Omental fat pad (tissue), 4 donors: ENCODE measurements at places on chromosomes 7 and 10. TPM values are rescaled to one million over a fixed set of nuclear protein-coding genes. Genes with fewer than 3 reads are reported as not detected.

TAS2R4 gene
- total RNA-seq = 0.88 TPM

SLC26A4 gene
- 1.1 TPM for total RNA-seq

GNAT3 gene
- not detected for total RNA-seq

DNA sequence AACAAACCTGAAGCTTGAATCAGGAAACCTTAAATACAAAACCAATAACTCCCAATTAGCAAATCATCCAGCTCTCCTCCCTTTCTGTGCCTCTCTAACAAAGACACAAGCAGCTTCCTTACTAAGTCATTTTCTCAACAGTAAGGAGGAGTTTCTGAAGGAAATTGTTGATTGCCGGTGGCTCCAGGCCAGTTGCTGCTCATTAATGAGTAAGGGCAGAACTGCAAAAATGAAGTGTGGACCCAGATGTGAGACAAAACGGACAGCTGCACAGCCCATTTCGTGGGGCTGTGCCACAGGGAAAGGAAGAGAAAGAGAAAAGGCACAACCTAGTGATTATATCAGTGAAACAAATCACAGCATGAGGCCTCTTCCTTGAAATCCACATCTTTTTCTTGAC lies 42.8 kb upstream of the RHOBTB1 start:
- DNase-seq = no peak

GRCh38 chr10:122981066-122981464 lies 864 bp downstream of the PSTK start:
- DNase-seq = no peak

DNA sequence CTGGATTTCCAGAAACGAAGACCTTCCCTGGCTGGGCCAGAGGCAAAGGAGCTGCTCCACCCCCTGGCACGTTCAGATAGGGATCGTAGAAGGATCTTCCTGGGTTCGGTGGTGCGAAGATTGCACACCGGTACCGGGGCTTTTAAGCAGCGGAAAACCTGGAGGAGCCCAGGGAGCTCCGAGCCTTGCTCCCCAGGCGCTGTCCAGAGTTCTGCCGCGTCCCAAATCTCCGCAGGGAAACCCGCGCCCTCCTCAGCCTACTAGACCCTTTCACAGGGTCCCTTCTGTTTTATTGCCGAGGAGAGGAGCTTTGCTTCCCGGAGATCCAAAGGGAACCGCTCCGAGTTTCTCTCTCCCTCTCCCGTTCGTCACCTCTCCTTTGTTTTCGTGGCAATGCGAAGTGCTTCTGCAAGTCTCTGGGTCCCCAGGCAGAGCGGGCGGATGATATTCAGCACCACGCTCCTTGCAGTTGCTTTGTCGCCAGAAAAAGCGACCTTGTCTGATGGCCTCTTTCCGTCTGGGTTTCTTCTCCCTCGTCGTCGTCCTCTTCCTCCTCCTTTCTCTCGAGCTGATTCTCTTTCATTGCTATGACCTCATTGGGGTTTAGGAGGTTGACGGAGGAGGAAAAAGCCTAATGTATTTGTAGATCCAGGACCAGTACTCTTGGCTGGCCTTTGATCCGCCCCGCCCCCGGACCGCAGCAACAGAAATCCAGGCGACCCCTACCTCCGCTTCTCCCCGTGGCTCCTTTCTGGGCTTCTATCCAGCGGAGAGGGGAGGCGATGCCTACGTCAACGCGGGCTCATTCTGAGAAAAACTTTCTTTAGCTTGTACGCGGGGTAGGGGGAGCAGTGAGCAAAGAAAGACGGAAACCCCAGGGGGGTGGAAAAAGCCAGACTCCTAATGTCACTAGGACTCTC lies at the start of gene TMEM196:
TSS of gene TMEM196 (minus strand) at position 777 of the 920 bp plus-strand sequence. CDS start 921 bp downstream, outside the sequence.
- DNase-seq = no peak

DNA sequence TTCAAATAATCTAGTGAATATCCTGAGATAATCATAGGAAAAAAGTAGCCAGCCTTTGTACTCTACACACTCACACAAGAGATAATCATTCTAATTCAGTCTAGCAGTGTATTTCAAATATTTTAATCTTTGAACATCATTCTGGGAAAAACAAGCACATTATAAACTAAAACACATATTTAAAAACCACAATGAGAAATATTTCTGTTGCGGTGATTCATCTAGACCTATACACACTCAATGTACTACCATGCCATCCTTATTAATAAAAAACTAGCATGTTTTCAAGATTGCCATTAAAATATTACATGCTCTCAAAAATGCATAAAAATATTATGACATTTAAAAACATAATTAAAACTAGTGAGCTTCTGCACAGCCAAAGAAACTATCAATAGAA lies 11.8 kb downstream of the COG5 start:
- no peak for DNase-seq

GRCh38 chr10:44397476-44398225 lies 12.8 kb upstream of the CXCL12 start:
- DNase-seq = no peak

DNA sequence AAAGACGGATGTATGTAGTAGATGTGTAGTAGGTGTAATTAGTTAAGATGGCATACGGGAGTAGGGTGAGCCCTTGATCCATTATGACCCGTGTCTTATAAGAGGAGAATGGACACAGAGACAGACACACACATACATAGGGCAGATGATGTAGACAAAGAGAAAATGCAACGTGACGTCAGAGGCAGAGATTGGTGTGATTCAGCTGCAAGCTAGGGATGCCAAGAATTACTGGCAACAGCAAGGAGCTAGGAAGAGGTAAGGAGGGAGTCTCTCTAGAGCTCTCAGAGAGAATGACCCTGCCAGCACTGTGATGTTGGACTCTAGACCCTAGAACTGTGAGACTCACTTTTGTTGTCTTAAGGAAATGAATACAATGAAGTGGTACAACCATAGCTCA lies 247.0 kb upstream of the HABP2 start:
- no peak for DNase-seq

DNA sequence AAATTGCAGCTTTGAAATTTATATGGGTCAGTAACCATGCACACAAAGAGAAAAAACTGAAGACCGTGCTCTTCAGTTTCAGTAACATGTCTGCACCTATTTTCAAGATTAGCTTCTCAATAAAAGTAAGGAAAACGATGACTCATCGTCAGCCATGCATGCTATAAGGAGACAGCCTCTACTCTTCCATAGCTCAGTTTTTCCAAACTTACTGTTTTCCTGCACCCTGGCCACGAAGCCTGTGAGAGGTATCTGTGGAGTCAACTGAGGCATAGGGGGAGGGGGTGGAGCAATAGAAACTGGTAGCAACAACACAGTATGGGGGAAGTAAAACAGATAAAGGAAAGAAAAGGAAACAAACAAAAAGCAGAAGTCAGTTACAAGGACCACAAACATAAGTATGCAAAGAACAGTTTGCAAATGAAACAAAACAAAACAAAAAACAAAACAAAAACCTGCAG lies 58.0 kb downstream of the PDSS1 start:
- no peak for DNase-seq
